GM06990 (cell line): ENCODE measurements at places on chromosomes 2 and 18.

- DNase-seq, result peak; percentile 15
Measured at GRCh38 chr2:149463328-149464002, 124.1 kb downstream of the MMADHC start.

GRCh38 chr18:7889515-7889914, 322.4 kb downstream of the PTPRM start:
- no peak for DNase-seq

GRCh38 chr18:13909141-13909940, 6.0 kb downstream of the MC2R start:
- DNase-seq, result no peak

- DNase-seq, result no peak
Measured at GRCh38 chr2:187493877-187494568, 46.0 kb upstream of the CALCRL start.

GRCh38 chr2:26298638-26299393, 47.1 kb upstream of the SELENOI start:
- peak; percentile 47 for DNase-seq

GRCh38 chr2:136750065-136750464, 15.3 kb upstream of the THSD7B start:
- DNase-seq, result no peak

DNA sequence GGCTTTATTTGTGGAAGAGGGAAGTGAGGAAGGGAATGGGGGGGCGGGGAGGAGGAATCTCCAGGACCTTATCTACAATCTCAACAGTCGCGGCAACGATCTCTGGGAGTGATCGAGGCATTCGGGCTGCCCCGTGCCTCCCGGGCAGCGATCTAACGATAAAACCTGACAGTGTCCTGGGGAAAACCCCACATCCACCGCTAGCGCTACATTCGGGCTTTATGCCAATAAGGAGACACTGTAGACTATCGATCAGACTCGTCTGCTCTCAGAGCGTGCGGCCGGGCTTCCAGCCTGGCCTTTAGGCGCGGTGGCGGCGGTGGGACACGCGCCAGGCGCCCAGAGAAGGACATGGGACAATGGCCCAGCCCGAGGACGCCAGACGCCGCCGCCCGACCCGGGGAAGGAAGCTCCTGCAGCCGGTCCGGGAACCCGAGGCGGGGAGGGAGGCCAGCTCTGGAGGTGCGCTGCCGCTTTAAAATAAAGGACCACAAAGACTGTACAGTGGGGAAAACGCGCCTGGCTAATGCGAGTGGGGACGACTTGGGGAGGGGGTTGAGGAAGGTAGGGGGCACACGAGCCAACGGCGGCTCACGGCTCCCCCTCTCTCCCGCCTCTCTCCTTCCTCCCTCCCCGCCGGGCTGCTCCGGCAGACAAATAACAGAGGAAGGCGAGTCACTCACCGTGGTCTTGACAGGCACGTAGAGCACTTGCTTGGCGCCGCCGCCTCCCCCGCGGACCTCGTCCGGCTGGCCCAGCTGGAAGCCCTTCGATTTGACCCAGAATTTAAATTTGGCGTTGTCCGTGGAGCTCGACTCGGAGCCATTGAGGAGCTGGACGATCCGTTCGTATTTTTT, 2.2 kb downstream of the NOL4 start:
- DNase-seq, result peak; percentile 79

DNA sequence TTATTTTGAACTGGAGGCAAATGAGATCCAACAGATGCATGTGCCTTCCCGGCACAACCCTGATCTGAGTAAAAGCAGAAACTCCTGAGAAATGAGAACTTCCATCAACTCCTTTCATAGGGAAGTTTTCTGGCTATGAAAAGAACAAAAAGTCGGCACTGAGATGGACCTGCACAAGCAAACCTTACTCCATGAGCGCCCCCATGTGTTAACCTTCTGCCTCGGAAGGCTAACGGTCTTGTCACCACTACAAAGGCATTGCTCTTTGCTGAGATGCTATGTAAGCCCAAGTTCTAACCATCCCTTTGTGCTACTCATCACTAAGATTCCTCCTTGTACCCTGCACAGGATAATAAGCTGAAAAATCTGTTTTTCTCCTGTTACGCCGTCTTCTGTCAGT, 57.3 kb upstream of the SULT1C3 start:
- no peak for DNase-seq

GRCh38 chr2:209441541-209441940, 17.7 kb downstream of the MAP2 start:
- DNase-seq, result no peak

- DNase-seq, result no peak
Measured at GRCh38 chr2:202822411-202822810, 49.2 kb downstream of the ICA1L start.

- peak; percentile 13 for DNase-seq
Measured at GRCh38 chr2:168594778-168595177, 138.7 kb downstream of the CERS6 start.

GRCh38 chr2:189446780-189447179, 5.5 kb downstream of the WDR75 start:
- DNase-seq, result no peak

DNA sequence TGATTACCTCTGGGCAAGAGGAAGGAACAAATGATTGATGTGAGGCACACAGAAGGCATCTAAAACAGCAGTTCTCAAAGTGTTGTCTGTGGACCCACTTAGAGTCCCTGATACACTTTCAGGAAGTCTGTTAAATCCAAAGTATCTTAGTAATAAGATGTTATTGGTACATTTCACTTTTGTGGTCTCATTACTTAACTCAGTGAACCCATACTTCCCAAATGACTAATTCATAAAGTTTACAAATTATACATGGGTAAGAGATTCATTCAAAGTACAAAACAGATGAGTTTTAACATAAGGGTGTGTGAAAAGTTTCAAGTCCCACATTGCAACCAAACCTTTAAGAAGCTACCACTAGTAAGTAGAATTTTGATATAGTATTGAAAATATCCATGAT, 440.5 kb downstream of the NUP35 start:
- DNase-seq, result no peak

GRCh38 chr2:144459937-144460336, 60.0 kb downstream of the ZEB2 start:
- DNase-seq, result no peak
